ENCODE measurements at places on chromosomes 3 and 15.

GRCh38 chr3:193046371-193046770, 128.7 kb upstream of the MB21D2 start:
- no peak for DNase-seq

- DNase-seq = no peak
Observed at GRCh38 chr3:55434789-55435188, 52.3 kb downstream of the WNT5A start.

DNA sequence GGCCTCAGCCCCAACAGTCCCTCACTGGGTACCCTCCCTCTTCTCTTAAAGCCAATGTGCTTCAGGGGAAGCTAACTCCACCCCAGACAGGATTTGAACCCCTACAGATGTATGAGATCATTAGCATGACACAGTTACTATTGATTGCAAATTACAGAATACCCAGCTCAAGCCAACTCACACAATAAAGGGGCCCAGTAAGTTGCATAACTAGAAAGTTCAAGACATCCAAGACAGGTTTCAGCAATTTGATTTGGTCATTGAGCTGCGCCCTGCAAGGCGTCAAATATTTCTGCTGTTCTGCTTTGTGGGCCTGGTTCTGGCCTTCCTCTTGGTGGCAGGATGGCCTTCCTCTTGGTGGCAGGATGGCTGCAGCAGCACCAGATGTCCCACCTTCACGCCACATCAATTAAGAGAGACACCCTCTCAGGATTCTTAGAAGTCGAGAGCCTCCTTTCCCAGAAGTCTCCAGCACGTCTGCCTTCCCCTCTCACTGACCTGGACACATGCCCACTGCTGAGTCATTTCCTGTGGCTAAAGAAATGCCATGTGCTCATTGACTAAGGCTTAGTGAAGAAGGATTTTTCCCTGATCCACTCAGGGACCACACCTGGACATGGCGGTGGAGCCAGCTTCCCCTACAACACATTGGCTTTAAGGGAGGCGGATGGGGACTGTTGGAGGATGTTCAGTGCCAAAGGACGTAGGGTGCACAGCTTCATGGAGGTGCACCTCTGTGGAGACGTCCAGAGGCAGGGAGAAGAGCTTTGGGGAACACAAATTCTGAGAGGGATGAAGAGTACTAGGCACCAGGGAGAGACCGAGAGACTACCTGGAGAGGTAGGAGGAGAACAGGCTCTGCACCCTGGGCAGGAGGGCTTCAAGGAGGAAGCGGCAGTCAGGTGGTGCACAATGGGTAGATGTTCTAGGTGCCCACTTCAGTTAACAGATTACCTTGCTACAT, 49.1 kb downstream of the DNASE1L3 start:
- DNase-seq = peak; percentile 79

GRCh38 chr15:93245661-93246042, 156.6 kb upstream of the RGMA start:
- DNase-seq = no peak

DNA sequence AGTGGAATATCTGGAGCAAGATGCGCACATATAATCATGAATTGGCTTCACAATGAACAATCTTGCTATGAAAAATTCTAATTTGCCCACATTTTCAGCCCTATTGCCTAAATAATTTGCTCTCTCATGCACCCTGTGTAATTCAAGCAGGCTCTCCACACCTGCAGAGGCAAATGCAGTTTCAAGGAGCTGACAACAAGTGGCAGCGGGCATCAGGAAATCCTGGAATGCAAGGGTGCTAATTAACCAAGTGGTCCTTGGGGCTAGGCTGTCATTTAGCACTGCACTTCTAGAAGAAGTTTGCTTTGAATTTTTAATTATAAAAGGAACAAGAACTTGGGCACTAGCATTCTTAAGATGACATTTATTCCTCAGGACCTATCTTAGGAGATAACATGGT, 56.3 kb upstream of the ICE2 start:
- DNase-seq = no peak

Measured in GM04503 (cell line).